ENCODE measurements at places on chromosomes 6 and 20.

DNA sequence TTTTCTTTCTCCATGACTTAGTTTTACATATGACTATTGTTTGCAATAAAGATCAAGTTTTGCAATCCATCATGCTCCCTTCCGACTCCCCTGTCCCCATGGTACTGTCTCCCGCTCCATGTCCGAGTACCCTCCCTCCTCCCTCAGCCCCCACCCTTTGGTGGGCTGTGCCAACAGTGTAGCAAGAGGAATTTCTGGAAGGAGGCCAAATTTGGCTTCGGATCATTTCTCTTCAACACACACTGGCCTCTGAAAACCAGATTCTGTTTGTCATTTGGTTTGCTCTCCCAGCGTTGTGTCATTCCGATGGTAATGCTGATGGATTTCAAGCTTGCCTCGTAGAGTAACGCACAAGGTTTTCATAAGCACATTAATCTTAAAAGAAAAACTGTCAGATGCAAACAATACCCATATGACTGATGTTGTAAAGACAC is 22.9 kb upstream of the PAX1 start:
- no peak for DNase-seq

- no peak for DNase-seq
Measured at GRCh38 chr6:88814909-88815308, 148.5 kb downstream of the RNGTT start.

GRCh38 chr20:59027741-59028320 is 4.3 kb downstream of the ATP5F1E start:
- no peak for DNase-seq

- DNase-seq, result no peak
Measured at GRCh38 chr20:2138396-2138795, 36.8 kb downstream of the STK35 start.

- DNase-seq, result no peak
Measured at GRCh38 chr20:9942736-9943135, 92.1 kb upstream of the ANKEF1 start.

GRCh38 chr6:3303795-3304411 is 45.2 kb downstream of the PSMG4 start:
- DNase-seq, result no peak

- DNase-seq, result no peak
Measured at GRCh38 chr6:75275067-75275466, 9.5 kb downstream of the TMEM30A start.
